ENCODE measurements at places on chromosomes 5 and 9.

- no peak for DNase-seq
Observed at GRCh38 chr5:58458141-58458742, 1.6 kb downstream of the PLK2 start.

GRCh38 chr9:81819859-81820546 lies 108.2 kb upstream of the SPATA31D4 start:
- no peak for DNase-seq

DNA sequence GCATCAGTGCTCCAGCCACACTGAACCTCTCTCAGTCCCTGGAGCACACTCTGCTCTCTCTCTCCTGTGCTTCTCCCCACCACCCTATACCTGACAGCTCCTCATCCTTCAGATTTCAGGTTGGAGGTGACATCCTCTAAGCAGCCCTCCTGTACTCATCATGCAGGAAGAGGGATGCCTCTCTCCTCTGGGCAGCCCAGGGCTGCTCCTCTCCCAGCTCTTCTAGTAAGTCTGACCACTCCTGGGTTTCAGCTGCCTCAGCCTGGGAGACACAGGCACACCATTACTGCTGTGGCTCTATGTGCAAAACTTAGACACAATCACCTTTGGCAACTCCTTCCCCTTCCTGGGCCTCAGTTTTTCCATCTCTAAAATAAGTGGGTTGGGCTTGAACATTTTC lies 232.4 kb upstream of the BRINP1 start:
- no peak for DNase-seq

DNA sequence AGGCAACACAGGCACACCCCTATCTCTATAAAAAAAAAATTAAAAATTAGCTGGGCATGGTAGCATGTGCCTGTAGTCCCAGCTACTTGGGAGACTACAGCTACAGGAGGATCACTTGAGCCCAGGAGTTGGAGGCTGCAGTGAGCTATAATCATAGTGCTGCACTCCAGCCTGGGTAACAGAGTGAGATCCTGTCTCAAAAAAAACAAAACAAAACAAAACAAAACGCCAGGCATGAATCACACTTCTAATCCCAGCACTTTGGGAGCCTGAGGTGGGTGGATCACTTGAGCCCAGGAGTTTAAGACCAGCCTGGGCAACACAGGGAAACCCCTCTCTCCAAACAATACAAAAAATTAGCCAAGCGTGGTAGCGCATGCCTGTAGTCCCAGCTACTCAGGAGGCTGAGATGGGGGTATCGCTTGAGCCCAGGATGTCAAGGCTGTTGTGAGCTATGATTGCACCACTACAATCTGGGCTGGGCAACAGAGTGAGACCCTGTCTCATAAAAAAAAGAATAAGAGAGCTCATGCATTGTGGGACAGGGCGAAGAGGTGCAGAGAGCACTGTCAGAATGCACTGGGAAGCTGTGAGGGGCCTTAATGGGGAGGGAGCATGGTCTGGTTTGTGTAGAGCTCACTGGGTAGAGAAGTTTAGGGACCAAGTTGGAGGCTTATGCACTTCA lies 8.4 kb upstream of the SAP30L start:
- DNase-seq = no peak

GRCh38 chr5:100841358-100842076 lies 61.6 kb downstream of the ST8SIA4 start:
- no peak for DNase-seq

Data from stimulated activated CD4-positive, alpha-beta T cell treated with anti-CD3 and anti-CD28 coated beads, Interleukin-4, amount 100 ng/mL, for 4 hours (primary cell).